SJSA1 (cell line): ENCODE measurements at places on chromosomes 11 and 22. TPM values are rescaled to one million over a fixed set of nuclear protein-coding genes. Genes with fewer than 3 reads are reported as not detected.
A peak's percentile ranks its signal among the peaks of the same experiment; 100 is the strongest.

DNA sequence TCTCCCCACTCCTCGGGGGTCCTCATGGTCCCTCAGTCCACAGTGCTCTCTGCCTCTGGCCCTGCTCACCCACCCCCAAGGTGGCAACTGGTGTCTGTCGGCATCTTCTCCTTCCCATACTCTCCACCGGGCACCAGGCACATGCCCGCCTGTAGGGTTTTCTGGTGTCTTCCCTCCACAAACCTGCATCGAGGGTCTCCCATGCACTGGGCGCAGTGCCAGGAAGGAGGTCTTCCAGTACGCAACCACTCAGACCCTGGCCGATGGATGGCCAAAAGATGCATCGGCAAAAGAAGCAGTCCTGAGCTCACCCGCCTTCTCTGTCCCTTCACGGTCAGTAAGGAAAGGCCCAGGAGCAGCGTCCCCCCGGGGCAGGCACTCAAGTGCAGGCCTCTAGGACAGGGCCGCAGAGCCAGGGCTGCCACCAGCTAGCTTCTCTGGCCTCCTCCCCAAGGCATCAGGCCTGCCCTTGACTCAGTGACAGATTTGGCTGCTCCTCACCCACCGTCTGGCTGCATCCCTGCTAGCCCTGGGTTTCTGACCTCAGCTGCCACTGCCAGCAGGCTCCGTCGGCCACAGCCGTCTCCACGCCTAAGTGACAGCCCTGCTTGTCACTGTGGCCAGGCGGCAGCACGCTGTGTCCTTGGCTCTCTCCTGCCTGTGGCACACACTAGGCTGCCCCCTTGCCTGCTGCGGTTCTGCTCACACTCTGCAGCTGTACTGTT is 32.1 kb upstream of the IGSF9B start:
- DNase-seq = no peak
- no peaks in the 10 kb centered on the region for H3K4me1 ChIP-seq
- H3K27ac ChIP-seq = no peak overlapping the region

- H3K4me1 ChIP-seq = peaks cover 45% of the 10 kb centered on the region
- H3K27ac ChIP-seq = no peak overlapping the region
- no peak overlapping the region for H3K4me3 ChIP-seq
- peaks cover 12% of the 10 kb centered on the region for H3K36me3 ChIP-seq
Observed at GRCh38 chr22:37636186-37636948, 3.1 kb upstream of the SH3BP1 start.

GRCh38 chr11:48008951-48009270 is 28.6 kb downstream of the PTPRJ start:
- H3K27ac ChIP-seq = no peak overlapping the region
- no peaks in the 10 kb centered on the region; the same call in 1 of the 2 replicates for H3K36me3 ChIP-seq
- H3K4me1 ChIP-seq = peaks cover 56% of the 10 kb centered on the region
- no peaks in the 10 kb centered on the region for H3K27me3 ChIP-seq

GRCh38 chr22:27984723-27985122 is 65.7 kb upstream of the PITPNB start:
- H3K27me3 ChIP-seq = no peaks in the 10 kb centered on the region
- H3K27ac ChIP-seq = no peak overlapping the region
- peaks cover 31% of the 10 kb centered on the region for H3K4me1 ChIP-seq
- no peak overlapping the region for H3K4me3 ChIP-seq
- DNase-seq = peak; percentile 25

DNA sequence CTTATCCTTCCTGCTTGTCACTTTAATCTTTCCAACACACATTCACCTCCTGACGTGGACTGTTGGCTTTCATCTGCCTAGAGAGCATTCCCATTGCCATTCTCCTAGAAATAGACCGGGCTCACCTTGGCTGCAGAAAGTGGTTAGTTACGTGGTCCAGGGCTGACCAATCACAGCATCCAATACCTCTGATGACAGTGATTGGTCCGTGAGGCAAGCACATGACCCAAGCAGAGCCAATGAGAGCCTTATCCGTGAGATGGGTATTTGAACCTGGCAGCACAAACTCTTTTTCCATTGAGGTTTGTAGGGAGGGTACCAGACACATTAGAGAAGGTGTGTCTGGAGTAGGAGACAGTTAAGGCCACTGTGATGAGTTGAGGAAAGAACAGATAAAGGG is 85.8 kb downstream of the MIAT start:
- no peak overlapping the region for H3K4me3 ChIP-seq
- H3K27me3 ChIP-seq = no peaks in the 10 kb centered on the region

GRCh38 chr22:24768537-24769374 is 5.8 kb downstream of the PIWIL3 start:
- H3K36me3 ChIP-seq = no peaks in the 10 kb centered on the region
- DNase-seq = peak; percentile 23
- no peak overlapping the region for H3K4me3 ChIP-seq
- no peak overlapping the region for H3K27ac ChIP-seq
- H3K27me3 ChIP-seq = peaks cover 8% of the 10 kb centered on the region; the same call in 1 of the 2 replicates

DNA sequence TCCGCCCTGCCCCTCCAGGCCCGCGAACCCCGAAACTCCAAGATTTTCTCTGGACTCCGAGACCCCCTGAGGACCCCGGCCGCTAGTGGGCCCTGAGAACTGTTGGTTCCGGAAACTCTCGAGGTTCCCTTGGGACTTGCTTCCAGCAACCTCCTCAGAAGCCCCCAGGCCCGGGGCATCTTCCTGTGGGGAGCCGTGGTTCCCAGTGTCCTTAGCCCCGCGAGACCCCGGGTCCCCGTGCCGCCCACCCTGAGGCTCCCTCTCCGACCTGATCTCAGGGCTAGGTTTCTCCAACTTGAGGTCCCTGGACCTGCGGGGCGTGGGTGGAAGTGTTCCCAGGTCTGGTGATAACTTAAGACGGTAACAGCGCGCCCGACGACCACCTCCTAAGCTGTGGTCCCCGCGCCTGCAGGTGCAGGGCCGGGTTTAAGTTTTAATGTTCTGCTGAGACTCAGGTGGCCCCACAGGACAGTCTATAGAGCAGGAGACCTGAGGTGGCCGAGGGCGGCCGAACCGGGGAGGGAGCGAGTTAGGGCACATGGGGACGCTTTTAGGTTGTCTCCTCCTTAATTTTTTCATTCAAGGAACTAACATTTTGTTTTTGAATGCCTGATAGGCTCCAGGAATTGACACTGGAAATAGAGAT is 720 bp downstream of the FAM118A start:
- peaks cover 15% of the 10 kb centered on the region for H3K36me3 ChIP-seq
- no peaks in the 10 kb centered on the region for H3K27me3 ChIP-seq
- H3K27ac ChIP-seq = peak overlapping the region; percentile 56; the same call in 1 of the 2 replicates
- DNase-seq = no peak
- peak overlapping the region; percentile 82 for H3K4me3 ChIP-seq

GRCh38 chr11:2992997-2993325 is 832 bp upstream of the NAP1L4 start:
- peak overlapping the region; percentile 22; the same call in 1 of the 2 replicates for H3K27ac ChIP-seq
- no peak for DNase-seq
- H3K4me1 ChIP-seq = peaks cover 31% of the 10 kb centered on the region
- peak overlapping the region; percentile 93 for H3K4me3 ChIP-seq
- H3K27me3 ChIP-seq = no peaks in the 10 kb centered on the region

DNA sequence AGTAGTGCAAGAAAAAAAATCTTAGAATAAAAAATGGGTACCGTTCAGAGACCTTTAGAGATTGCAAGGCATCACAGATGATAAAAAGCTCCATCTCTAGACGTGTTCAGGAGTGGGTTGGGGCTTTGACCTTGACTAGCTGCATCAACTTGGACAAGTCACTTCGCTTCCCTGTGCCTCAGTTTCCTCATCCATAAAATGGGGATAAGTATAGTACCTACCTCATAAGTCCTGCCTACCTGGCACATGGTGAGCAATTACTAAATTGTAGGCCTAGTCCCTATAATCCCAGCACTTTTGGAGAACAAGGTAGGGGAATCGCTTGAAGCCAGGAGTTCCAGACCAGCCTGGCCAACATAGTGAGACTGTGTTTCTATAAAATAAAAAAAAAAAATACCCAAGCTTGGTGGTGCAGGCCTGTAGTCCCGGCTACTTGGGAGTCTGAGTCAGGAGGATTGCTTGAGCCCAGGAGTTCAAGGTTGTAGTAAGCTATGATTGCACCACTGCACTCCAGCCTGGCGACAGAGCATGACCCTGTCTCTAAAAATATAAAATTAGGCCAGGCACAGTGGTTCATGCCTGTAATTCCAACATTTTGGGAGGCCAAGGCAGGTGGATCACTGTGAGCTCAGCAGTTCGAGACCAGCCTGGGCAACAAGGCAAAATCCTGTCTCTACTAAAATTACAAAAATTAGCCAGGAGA is 6.0 kb upstream of the F2 start:
- no peaks in the 10 kb centered on the region for H3K27me3 ChIP-seq
- H3K27ac ChIP-seq = no peak overlapping the region
- no peak for DNase-seq
- peaks cover 14% of the 10 kb centered on the region for H3K4me1 ChIP-seq

GRCh38 chr11:70064008-70064725 is 13.9 kb upstream of the ANO1 start:
- no peaks in the 10 kb centered on the region for H3K36me3 ChIP-seq
- H3K4me3 ChIP-seq = no peak overlapping the region
- H3K27me3 ChIP-seq = peaks cover 27% of the 10 kb centered on the region
- H3K4me1 ChIP-seq = peaks cover 7% of the 10 kb centered on the region; the same call in 1 of the 2 replicates

DNA sequence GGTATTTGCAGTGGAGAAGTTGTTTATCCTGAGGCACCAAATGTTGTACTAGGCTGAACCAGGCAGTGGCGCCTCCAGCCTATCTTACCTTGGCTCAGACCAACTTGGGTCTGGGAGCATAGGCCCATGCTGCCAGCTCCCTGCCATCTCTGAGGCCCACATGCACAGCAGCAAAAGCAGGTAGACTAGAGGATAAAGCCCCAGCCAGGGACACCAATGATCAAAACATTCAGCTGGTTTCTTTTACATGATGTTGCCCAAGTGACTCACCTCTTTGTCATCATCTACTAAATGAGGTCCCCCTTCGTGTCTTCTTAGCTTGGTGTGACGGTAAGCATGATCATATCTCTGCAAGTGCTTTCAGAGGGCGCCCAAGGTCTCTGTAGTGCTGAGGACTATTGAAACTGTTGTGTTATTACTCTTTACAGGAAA is 112.1 kb upstream of the DRD2 start:
- no peaks in the 10 kb centered on the region for H3K36me3 ChIP-seq
- DNase-seq = peak; percentile 45
- H3K27me3 ChIP-seq = no peaks in the 10 kb centered on the region
- no peak overlapping the region for H3K27ac ChIP-seq
- peaks cover 10% of the 10 kb centered on the region for H3K4me1 ChIP-seq

DNA sequence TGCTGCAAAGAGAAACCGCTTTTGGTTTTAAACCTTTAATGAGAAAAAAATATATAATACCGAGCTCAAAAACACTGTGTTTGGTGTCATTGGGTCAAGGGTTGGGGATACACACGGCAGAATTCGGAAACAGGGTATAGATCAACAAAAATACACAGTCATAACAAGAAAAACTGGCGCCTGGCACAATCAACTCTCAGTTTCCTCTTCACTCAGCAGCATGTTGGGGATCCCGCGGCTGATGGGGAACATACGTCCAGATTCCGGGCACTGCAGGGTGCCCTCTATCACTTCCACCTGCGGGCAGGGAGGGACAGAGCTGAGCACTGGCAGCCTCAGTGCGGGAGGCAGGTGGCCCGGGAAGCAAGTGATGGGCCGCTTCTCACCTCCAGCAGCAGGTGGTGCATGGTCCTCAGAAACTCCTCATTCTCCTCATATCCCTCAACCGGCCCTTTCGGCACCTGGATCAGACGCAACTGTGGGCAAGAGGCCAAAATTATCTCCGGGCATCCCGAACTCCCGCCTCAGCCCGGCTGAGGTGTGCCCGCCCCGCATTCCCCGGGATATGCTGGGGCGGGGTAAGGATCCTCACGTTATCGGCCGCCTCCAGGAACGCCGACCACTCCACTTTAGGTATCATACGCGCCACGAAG is 561 bp downstream of the TRMT112 start:
- peaks cover 43% of the 10 kb centered on the region for H3K36me3 ChIP-seq
- peak overlapping the region; percentile 69 for H3K4me3 ChIP-seq
- H3K4me1 ChIP-seq = peaks cover 16% of the 10 kb centered on the region
- H3K27me3 ChIP-seq = no peaks in the 10 kb centered on the region

DNA sequence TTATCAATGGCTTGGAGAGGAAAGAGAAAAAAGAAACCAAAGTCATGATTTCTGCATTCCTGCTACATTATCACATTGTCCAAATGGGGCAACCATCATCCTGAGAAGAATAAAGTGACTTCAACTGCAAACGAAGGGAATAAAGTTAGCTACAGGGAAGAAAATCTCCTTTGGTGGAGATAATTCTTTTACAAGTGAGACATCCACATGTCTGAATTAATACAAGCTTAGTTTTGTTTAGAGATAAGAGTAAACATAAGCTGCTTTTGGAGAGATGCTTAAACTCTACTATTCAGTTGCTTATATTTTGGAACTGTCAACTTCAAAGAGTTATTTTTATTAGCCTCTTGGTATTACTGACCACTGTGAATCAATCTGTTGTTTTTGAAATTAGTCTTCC is at the start of gene OR52L1:
Gene OR52L1, minus strand, starts transcription at position 101 of the 400 bp plus-strand sequence. Its CDS starts 55 bp downstream, at position 46.
- H3K36me3 ChIP-seq = no peaks in the 10 kb centered on the region
- DNase-seq = no peak
- no peak within 1 kb of the TSS for H3K27ac ChIP-seq
- H3K4me1 ChIP-seq = no peaks in the 10 kb centered on the region
- no peak within 1 kb of the TSS for H3K4me3 ChIP-seq

DNA sequence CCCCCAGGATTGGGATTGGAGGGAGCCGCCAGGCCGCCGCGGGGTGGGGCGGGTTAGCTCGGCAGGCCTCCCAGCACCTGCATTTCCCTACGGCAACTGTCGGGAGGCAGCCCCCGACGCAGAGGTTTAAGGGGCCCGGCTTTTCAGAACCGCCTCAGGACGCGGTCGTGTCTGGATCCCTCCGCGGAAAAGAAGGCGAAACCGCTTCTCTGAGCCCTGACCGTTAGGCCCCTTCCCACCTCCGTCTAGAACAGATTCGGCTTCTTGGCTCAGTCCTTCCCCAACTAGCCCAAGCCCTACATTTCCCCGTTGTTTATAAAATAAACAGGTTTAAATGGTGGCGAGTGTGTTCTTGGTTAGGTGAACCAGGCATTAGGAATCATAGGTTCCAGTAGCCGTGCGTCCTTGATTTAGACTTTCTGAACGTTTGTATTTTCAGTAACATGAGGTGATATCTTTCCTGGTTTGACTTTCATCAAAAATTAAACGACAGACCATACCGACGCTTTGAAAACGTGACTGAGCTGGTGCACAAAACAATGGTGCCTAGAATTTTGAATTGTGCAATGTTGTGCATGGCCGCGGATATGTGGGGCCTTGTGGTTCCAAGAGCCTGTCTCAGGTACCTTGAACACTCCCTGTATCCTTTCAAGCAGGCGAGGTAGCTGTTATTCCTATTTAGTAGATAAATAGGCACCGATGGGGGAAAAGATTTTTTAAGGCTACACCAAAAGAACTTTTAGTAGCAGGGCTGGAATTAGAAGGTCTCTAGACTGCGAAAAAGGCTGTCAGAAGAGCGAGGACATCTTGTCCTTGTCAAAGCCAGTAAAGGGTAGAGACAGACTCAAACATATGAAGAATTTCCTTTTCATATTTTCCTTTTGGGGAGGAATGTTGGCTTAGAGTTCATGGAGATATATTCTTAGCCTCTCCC is 1.2 kb upstream of the HSPA8 start:
- H3K4me3 ChIP-seq = peak overlapping the region; percentile 77
- no peaks in the 10 kb centered on the region for H3K27me3 ChIP-seq
- peak overlapping the region; percentile 100 for H3K27ac ChIP-seq
- peaks cover 26% of the 10 kb centered on the region for H3K4me1 ChIP-seq
- DNase-seq = peak; percentile 42

- no peak overlapping the region for H3K27ac ChIP-seq
- peaks cover 22% of the 10 kb centered on the region for H3K36me3 ChIP-seq
- H3K27me3 ChIP-seq = no peaks in the 10 kb centered on the region
- DNase-seq = peak; percentile 38
- H3K4me3 ChIP-seq = no peak overlapping the region
- peaks cover 14% of the 10 kb centered on the region; the same call in 1 of the 2 replicates for H3K4me1 ChIP-seq
Observed at GRCh38 chr22:19870153-19871022, 15.7 kb upstream of the GNB1L start.

The BACE1 gene
- total RNA-seq = 11.4 and 22.7 TPM in 2 replicates

The RASL10A gene
- total RNA-seq = not detected in 2 replicates

The ZNF214 gene
- total RNA-seq = not detected in 2 replicates

The CASP12 gene
- not detected in 2 replicates for total RNA-seq

The SF3B2 gene
- 334 and 353 TPM in 2 replicates for total RNA-seq
